ENCODE measurements at places on chromosomes 7 and 10.

GRCh38 chr10:89795840-89796239 is 94.5 kb downstream of the KIF20B start:
- DNase-seq: no peak

GRCh38 chr10:132457328-132458070 is 60.5 kb downstream of the PWWP2B start:
- no peak for DNase-seq

DNA sequence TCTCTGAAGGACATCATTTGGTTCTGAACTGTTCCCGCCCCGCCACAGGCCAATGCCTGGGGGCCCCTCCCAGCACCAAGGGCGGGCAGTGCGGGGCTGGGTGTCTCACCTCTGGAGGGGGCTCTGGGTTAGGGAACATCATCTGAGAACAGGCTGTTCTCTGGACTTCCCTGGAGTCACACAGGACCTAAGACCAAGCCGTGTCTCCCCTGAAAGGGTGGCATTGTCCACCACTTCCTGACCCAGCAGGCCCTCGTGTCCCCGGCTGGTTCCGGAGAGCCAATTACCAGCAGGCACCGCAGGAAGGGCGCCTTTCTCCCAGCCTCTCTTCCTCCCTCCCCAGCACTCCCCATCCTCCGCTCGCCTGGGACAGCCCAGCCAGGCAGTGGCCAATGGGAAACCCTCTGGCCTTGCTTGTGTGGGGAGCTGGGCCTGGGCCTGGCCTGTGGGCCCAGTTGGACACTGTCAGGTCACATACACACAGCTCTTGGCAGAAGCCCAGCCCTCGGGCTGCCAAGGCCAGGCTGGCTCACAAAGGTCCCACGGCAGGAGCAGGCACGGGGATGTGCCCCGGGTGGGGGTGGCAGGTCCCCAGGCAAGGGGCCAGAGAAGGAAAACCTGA is 119.5 kb downstream of the SPDYE5 start:
- DNase-seq: no peak

GRCh38 chr10:4633186-4633585 is 192.8 kb upstream of the AKR1E2 start:
- no peak for DNase-seq

GRCh38 chr7:151925446-151926335 is 30.6 kb upstream of the GALNTL5 start:
- no peak for DNase-seq

- peak; percentile 52 for DNase-seq
Observed at GRCh38 chr7:142603870-142604448, 145.3 kb upstream of the PRSS1 start.

GRCh38 chr10:60597513-60597912 is 180.8 kb upstream of the CDK1 start:
- no peak for DNase-seq

DNA sequence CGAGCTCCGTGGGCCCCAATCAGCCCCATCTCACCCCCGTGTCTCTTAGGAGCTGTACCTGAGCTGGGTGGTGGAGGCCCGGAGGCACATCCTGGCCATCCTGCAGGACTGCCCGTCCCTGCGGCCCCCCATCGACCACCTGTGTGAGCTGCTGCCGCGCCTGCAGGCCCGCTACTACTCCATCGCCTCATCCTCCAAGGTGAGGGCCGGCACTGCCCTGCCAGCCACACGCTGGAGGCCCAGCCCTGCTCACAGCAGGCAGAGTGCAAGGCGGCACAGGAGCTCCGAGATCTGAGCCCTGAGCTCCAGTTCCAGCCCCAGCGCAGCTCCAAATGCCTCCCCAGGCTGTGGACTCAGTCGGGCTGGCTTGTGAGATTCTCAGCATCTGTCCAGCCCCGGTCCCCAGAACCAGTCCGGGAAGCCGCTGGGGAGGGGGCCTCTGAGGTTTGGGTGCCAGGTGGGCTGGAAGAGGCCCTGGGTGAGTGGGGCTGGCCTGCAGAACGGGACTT is 9.3 kb downstream of the TMEM120A start:
- DNase-seq: no peak

- DNase-seq: no peak
Observed at GRCh38 chr10:124732931-124733570, 11.1 kb downstream of the FAM53B start.

DNA sequence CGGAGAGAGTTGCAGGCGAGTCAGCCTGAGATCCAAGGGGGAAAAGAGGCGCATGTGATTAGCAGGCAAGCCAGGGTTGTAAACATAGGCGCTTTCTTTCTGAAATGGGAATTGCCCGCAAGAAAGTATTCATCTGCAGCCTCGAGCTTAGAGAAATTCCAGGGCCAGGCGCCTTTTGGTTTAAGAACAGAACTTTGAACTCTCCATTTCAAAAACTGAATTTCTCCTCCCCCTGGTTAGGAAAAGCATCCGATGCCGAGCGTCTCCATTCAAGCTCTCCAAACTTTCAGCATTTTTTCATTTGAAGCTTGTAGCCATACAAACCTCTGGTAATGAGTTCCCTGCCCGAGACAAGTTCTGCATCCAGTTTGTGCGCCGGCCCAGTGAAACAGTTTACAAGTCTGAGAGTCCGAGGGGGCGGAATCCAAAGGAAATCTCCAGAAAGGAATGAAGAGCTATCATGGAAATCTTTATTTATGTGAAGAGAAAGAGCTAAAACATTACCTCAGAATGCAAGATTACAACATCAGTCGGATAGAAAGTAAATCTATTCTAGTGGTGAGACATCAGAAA is 69.9 kb downstream of the FAM204A start:
- peak; percentile 14 for DNase-seq

- DNase-seq: peak; percentile 22
Observed at GRCh38 chr10:109773288-109774120, 149.8 kb downstream of the XPNPEP1 start.

DNA sequence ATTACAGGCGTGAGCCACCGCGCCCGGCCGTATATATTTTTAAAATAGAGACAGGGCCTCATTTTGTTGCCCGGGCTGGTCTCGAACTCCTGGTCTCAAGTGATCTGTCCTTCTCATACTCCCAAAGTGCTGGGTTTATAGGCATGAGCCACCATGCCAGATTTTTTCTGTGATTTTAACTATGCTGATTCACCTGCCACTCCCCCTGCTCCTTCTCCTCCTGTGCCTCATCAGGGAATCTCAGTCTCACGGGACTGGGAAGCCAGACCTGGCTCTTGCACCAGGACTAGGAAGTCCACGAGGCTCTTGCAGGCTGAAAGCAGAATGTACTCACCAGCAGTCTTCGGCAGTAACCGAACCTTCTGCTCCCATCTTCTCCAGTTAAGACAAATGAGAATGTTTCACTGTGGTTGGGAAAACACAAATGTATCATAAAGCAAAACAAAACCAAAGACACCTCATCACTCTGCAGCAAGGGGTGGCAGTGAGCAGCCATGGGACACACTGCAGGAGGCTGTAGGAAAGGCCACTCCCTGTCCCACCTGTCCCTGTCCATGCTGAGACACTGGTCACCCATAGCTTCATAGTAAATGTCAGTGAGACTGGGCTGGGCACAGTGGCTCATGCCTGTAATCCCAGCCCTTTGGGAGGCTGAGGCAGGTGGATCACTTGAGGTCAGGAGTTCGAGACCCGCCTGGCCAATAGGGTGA is 78.7 kb upstream of the MKRN1 start:
- DNase-seq: no peak

GRCh38 chr10:118057361-118057760 is 10.6 kb upstream of the RAB11FIP2 start:
- no peak for DNase-seq

DNA sequence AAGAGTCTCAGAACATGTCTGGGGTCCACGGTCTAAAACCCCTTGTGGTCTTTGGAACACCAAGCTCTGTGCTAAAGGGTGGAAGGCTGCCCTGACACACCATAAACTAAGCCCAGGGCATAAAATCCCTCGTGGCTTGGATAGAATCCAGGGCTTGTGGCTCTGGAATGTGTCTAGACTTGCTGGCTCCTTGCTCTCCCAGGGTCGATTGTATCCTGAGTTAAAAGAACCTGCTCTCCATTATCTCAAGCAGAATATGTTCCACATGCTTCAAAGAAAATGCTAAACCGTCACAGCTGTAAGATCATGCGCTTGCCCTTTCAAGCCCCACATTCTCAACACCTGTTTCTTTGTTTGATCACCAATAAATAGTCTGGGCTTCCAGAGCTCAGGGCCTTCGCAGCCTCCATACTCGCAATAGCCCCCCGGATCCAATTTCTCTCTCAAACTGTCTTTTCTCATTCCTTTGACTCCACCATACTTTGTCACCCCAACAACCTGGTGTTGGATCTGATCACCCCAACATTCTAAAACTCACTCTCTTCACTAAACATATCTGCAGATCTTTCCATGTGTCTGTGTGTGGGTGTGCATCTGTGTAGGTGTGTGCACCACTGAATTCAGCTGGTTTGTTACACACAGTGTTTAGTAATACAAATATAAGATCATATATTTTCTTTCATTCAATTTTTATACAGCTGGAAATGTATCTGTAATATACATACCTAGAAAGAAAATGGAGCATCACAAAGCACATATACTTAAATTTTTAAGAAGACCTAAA is 238.5 kb downstream of the ZMYND11 start:
- DNase-seq: no peak

- DNase-seq: no peak
Observed at GRCh38 chr10:48468866-48469511, 135.9 kb downstream of the ARHGAP22 start.

DNA sequence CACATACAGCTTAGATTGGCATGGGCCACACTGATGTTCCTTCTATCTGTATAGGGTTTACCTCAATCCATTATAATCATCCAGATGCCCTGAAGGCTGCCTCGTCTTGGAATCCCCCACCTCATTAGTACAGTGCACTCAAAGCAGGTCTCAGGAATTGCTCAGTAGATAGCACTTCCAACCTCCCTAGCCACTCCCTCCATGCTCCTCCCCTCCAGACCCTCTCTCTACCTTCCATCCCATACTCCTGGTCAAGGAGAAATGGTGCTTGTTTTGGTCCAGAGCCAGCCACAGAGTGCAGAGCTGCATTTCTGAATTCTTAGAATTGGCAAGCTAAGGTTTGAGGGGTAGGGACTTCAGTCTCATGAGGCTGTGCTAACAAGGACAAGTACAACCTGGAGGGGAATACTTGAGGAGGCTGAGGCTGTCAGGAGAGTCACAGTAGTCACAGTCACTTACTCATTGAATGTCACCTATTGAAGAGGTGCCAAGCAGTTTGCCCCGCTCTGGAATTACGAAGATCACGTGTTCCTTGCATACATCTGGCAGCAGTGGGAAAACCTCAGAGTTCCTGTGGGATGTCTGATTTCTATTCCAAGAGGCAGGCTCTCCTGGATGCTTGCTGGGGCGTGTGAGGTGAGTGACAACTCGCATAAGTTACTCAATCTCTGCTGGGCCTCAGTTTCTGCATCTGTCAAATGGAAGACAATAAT is 60.7 kb upstream of the ZNF746 start:
- no peak for DNase-seq

DNA sequence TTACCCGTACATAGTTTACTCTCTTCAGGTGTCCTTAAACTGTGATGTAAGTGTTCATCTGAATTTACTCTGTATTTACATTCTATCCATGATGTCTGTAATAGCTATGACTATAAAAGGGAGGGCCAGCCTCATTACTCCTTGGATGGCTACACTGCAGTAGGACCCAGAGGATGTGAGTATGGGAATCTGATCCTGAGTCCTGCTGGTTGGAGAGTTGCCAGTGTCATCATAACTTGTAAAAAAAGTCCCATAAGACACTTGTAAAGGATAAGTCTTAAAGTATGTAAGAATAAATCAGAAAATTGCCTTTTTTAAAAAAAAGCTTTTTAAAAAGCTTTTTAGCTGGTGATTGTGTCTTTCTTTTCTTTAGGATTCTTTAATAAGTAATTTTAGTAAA is 95.4 kb downstream of the PPP1R9A start:
- DNase-seq: no peak

DNA sequence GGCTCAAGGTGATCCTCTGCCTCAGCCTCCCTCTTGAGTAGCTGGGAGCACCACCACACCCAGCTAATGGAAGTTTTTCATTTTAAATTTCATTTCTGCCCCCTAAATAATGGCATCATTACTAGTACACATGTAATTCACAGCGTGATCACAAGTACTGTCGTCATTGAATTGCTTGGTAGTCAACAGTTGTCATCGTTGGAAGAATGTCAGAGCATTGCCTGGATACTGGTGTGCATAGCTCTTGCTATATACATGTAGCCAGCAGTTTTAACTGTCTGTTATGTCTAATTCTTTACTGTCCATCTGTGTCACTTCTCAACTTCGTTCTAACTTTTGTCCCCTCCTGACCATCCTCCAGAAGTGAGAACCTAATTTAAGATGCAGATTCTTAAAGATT is 62.1 kb downstream of the CRPPA start:
- DNase-seq: no peak

DNA sequence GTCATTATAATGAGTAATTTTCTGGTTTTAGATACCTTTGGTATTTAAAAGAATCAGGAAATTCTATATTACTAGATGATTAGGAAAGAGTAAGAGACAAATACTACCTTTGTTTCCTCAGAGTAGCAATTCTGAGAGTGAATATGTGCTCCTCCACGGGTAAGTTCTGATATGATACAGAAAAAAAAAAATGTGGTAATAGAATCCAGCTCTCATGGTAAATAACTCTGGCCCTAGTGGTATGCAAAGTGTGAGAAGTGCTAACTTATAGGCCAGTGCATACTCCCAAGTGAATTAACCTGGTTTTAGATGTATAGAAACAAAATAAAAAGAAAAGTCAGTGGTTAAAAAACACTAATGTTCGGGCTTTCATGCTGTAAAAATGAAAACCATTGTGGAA is 512.6 kb upstream of the SEMA3D start:
- no peak for DNase-seq

DNA sequence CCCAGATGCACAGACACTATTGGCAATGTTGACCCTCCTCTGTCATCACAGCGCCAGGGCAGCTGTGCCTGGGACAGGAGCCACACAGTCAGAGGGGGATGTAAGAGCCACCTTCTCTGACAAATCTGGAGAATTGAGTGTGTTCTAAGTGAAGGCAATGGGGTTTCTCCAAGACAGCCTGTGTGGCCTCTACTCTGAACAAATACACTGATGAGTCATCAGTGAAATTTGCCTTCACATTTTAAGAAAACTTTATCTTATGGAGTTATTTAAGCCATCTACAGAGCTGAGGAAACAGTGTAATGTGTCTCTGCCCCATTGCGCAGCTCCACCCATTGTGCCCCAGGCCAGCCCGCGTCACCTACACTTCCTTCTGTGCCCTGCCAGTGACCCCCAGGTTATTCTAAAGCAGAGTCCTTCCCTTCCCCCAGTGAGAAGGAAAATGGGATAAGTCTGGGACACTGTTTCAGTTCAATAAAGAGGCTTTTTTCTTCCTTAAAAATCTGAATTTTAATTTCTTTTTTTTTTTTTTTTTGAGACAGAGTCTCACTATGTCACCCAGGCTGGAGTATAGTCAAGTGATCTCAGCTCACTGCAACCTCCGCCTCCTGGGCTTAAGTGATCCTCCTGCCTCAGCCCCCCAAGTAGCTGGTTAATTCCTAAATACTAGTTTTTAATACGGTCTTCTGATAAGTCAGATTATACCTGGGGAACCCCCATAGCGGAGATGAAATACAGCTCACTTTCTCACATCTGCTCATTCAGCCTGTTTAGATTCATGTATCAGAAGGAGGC is 21.8 kb downstream of the AKR1E2 start:
- DNase-seq: no peak
